Cortex of kidney (tissue), 1 donor: ENCODE measurements at places on chromosomes 2 and 18.

- DNase-seq = no peak
Observed at GRCh38 chr2:199926806-199927205, 15.7 kb downstream of the C2orf69 start.

DNA sequence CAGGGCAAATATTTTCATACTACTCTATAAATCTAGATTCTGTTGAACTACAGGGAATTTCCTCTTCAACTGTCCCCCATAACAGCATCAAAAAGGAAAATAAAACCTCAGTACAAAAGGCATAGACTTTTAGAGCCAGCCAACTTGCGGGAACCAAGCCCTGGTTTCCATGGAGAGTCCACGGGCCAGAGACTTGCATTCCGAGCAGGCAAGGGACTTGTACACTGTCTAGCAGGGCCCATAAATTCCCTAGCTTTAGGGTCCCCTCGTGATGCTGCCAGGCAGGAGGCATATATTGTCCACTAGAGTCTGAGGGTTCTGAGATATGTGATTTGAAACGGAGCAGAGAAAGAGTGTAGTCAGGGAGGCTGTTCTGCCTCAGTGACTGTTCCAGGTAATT is 153.1 kb upstream of the SLC14A2 start:
- DNase-seq = no peak

DNA sequence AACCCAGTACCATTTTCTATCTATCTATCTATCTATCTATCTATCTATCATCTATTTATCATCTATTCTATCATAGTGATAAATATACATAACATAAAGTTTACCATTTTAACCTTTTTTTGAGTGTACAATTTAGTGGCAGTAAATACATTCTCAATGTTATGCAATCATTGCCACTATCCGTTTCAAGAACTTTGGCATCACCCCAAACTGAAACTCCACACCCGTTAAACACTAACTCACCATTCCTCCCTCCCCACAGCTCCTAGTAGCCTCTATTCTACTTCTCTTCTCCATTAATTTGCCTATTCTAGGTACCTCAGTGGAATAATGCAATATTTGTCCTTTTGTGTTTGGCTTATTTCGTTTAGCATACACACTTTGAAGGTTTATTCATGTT is 82.5 kb upstream of the KCNE4 start:
- DNase-seq = no peak

GRCh38 chr2:67008155-67008554 is 389.0 kb upstream of the ETAA1 start:
- DNase-seq = no peak

- DNase-seq = no peak
Observed at GRCh38 chr2:154709215-154709614, 10.7 kb downstream of the KCNJ3 start.

DNA sequence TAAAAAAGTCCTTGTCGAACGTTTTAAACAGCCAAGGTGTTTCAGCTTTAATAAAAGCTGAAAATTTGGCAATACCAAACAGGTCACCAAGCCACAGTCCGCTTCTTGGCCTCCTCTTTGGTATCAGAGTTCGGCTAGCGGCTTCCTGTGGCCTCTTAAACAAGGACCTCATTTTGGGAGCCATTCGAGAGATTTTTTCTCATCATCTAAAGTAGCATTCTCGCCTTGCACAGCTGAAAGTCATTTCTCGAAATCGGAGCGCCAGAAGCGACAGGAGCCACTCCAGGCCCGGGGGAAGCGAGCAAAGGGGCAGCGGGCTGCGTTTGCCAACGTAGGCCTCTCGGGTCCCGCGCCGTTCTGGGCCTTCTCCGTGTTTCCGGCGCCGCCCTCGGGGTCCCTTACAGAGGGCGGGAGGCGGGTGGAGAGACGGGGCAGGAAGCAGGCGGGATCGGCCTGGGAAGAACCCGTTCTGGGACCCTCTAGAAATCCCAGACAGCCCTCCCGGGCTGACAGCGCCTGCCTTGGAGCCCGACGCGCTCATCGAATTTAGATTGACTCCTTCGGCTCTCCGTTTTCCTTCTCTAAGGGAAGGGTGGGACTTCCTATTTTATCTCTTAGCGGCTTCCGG is 522 bp upstream of the ZNF407 start:
- no peak for DNase-seq

DNA sequence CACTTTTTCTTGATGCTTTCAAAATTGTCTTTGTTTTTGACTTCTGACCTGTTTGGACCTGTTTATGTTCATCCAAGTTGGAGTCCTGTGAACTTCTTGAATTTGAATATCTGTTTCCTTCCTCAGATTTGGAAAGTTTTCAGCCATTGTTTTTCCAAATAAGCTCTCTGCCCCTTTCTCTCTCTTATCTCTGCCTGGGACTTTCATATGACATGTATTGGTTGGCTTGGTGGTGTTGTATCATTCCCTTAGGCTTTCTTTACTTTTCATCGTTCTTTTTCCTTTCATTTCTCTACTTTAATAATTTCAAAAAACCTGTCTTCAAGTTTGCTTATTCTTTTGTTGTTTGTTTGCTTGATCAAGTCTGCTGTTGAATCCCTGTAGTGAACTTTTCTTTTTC is 60.1 kb upstream of the LDLRAD4 start:
- DNase-seq = no peak

DNA sequence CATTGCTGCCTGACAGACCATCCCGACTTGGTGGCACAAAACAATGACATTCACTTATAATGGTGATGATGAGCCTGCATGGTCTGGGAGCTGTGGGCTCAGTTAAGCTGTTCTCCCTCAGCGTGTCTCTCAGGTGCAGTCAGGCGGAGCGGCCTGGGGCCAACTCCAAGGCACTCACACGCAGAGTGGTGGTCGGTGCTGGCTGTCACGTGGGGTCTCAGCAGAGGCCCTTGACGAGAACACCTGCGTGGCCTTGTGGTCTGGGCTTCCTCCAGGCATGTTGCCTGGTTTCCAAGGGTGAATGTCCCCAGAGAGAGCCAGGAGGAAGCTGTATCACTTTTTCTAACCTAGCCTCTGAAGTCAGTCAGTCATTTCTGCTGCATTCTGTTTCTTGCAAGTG is 29.8 kb downstream of the ARMC9 start:
- no peak for DNase-seq

- DNase-seq = no peak
Observed at GRCh38 chr2:136226903-136227302, 109.0 kb upstream of the CXCR4 start.

DNA sequence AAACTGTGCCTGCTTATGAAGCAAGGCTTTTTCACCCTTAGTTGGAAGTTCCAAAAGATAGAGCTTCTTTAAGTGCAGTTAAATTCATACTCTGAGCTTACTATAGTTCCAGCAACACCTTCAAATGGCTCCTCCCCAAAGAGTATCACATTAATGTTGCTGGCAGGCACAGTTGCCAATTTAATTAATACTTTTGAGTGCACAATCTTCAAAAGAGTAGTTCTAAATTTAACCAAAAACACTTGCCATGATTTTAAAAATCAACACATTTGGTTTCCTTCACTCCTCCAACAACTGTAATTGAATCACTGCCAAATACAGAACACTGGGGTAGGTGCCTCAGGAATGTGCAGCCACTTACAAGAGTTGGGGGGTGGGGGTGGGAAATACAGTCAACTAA is 150.6 kb upstream of the UBE2E3 start:
- no peak for DNase-seq

DNA sequence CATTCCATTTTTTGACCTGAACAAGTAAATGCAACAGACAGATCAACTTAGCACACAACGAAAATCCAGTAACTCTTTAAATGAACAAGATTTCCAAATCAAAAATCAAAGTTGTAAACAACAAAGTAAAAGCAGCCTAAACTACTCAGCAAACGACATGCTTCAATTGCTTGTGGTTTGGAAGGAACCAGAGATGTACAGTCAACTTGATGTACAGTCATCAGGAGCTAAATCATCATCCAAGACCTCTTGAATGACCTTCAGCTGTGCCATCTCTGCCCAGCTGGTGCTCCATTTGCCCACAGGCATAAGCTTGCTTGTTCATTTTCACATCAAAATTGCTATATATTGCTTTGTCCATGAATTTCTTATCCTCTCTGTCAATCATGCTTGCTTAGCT is 109.8 kb downstream of the UPP2 start:
- DNase-seq = no peak

GRCh38 chr2:135055182-135055786 is 3.2 kb downstream of the RAB3GAP1 start:
- no peak for DNase-seq

GRCh38 chr2:212912445-212913103 is 238.8 kb downstream of the IKZF2 start:
- DNase-seq = no peak

GRCh38 chr2:136909777-136910176 is 144.4 kb downstream of the THSD7B start:
- DNase-seq = no peak

DNA sequence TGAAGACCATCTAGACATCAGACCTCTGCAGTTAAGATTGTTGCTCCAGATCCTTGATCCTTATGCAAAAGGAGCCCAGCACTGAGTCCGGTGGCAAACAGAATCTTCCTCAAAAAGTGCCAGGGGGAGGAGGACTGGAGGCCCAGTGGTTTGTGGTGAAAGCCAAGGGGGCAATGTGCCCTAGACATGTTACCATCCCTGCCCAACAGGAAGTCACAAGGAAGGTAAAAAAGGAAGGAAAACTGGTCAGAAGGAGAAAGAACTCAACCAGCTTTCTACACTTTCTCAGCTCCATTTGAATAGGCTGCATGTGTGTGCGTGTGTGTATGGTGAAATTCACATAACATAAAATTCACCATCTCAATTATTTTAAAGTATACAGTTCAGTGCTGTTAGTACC is 25.0 kb upstream of the KDM3A start:
- no peak for DNase-seq

DNA sequence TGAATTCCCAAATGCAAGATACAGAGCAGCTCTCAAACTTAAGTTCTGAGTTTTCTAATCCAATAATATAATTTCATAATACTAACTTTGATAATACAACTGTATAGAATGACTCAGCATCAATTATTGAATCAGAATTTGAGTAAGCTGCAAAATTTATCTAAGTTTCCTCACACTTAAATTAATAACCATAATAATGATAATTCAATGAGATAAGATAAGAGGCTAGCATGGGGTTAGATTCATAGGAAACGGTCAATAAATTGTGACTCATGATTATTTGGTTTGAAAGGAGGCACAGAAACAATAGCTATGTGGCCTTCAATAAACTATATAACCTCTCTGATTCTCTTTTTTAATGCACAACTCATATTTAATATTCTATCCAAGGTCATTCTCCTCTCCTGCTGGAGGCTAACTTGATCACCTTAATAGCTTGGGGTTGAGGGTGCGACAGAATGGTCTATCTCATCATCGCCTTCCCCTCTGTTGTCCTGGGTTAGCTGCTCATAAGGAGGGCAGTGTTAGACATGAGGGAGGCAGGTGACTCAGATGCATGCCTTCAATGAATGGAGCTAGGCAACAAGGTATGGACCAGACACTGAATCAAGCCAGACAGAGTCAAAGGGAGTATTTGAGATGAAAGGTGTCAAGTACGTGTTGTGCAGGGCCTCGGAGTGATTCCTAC is 36.2 kb upstream of the BMP10 start:
- DNase-seq = no peak

DNA sequence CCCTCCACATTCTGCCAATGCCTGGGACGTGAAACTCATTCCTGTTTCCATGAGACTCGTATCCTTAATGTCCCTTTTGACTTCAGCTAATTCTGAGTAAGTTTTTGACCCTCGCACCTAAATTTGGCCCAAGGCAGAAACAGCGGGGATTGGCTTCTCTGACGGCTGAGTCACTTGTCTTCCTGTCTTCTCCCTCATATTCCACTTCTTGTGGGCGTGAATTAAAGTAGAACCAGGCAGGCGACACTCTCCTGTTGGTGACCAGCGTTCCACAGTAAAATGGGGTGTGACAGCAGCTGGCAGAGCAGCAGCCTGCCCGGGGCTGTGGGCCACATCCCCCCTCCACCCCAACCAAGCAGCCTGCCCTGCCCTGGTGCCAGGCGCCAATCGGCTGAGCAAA is 15.5 kb downstream of the TTC32 start:
- no peak for DNase-seq

GRCh38 chr2:227655454-227655853 is 11.2 kb upstream of the SCYGR5 start:
- no peak for DNase-seq

DNA sequence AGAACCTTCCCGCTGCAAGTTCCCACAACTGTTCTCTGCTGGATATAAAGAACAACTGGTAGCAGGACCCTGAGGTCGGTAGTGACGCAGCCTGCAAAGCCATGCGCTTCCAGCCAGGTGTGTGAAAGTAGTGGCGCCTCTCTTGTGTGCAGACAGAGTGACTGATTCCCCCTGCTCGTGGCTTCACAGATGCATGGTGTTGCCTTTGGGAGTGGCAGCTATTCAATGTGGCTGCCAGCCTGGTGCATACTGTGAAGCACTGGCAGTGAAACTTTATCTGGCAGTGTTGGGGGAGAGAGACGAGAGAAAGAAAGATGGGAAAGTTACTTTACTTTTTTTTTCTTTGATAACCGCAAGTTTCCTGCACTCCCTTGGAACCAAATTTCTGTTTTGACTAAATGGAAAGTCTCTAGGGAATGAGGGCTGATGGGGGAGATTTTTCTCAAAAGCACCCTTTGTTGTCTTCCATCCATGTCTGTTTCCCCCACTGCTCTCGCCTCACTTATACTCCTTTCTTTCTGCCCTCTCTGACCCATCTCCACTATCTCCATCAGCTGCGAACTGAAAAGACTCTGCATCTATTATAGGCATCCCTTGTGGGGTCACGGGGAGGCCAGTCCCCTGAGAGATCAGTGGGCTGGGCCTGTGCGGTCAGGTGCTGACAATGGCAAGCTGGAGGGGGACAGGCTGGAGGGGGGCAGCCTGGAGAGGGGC is 90.0 kb upstream of the TNP1 start:
- no peak for DNase-seq

DNA sequence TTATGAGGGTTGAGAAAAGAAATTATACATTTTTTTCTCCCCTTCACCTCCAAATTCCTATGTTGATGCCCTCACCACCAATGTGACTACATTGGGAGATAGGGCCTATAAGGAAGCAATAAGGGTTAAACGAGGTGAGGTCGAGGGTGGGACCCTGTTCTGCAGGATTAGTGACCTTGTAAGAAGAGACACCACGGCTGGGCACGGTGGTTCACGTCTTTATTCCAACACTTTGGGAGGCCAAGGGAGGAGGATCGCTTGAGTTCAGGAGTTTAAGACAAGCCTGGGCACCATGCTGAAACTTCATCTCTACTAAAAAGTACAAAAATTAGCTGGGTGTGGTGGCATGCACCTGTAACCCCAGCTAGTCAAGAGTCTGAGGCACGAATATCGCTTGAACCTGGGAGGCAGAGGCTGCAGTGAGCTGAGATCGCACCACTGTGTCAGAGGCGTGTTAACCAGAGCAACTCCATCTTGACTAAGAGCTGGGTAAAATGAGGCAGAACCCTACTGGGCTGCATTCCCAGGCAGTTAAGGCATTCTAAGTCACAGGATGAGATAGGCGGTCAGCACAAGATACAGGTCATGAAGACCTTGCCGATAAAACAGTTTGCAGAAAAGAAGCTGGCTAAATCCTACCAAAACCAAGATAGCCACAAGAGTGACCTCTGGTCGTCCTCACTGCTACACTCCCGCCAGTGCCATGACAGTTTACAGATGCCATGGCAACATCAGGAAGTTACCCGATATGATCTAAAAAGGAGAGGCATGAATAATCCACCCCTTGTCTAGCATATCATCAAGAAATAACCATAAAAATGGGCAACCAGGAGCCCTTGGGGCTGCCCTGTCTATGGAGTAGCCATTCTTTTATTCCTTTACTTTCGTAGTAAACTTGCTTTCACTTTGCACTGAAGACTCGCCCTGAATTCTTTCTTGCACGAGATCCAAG is 77.0 kb downstream of the NCAPH start:
- DNase-seq = no peak
